ENCODE measurements at places on chromosomes 7 and 10.

DNA sequence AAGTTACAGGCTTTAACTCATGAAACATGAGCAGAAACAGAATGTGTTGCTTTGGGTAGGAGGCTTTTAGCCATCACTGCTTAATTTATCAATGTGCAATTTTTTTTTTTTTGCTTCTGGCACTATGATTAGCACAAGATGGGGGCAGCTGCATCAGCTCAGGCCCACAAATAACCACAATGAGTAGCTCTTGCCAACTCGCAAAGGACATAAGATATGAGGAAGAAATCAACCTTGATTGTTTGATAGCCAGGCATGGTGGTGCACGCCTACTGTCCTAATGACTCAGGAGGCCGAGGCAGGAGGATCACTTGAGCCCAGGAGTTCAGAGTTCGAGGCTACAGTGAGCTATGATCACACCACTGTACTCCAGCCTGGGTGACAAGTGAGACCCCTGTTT, 12.3 kb downstream of the NOD1 start:
- DNase-seq, result no peak

DNA sequence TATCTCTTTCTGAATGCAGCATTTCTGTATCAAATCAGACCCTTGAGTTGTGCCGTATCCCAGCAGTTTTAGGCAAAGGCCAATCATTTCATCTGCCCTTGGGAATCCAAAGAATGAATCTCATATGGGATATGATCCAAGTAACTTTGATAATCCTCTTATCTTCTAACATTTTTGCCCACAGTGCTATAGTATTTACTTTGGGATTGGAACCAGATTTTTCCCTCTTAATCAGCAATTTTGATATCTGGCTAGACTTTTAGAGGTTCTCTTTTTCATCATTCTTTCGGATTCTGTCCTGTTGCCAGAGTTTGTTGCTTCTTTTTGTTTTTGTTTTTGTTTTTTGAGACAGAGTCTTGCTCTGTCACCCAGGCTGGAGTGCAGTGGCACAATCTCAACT, 118.0 kb downstream of the NRF1 start:
- no peak for DNase-seq

DNA sequence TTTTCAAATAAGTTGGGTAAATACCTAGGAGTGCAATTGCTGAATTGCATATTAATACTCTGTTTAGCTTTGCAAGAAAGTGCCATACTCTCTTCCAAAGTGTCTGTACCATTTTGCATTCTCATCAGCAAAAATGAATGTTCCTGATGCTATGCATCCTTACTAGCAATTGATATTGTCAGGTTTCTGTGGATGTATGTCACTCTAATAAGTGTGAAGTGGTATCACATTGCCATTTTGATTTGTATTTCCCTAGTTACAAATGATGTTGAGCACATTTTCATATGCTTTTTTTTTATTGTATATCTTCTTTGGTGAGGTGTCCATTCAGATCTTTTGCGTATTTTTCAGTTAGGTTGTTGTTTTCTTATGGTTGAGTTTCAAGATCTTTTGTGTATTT, 230.4 kb upstream of the MAGI2 start:
- no peak for DNase-seq

DNA sequence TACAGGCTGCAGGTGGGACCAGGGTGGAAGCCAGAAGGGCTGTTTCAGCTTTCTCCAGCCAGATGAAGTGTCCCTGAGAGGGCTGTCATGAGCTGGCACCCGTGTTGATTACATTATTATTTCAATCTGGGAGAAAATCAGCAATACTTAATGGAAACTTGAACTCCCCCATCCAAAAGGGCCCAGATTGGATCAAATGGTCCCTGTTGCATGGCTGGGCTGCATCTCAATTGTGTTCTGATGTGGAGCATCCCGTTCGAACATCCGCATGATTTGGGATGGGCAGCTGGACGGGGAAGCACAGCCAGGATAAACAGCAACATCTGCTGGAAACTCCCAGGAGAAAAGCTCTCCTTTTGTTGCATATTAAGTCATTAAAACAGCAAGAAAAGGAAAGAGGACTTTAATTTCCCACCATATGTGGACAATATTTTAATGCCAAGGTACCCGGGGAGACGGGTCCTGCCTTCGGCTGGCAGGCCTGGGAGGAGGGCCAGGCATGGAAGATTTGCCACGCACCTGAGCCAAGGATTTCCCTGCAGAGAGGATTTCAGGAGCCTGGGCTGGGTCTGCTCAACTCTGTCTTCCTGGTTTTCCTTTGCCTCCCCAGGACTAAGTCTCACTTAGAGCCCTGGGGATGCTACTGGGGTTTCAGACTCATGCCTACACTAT, 52.4 kb downstream of the NPTX2 start:
- no peak for DNase-seq

DNA sequence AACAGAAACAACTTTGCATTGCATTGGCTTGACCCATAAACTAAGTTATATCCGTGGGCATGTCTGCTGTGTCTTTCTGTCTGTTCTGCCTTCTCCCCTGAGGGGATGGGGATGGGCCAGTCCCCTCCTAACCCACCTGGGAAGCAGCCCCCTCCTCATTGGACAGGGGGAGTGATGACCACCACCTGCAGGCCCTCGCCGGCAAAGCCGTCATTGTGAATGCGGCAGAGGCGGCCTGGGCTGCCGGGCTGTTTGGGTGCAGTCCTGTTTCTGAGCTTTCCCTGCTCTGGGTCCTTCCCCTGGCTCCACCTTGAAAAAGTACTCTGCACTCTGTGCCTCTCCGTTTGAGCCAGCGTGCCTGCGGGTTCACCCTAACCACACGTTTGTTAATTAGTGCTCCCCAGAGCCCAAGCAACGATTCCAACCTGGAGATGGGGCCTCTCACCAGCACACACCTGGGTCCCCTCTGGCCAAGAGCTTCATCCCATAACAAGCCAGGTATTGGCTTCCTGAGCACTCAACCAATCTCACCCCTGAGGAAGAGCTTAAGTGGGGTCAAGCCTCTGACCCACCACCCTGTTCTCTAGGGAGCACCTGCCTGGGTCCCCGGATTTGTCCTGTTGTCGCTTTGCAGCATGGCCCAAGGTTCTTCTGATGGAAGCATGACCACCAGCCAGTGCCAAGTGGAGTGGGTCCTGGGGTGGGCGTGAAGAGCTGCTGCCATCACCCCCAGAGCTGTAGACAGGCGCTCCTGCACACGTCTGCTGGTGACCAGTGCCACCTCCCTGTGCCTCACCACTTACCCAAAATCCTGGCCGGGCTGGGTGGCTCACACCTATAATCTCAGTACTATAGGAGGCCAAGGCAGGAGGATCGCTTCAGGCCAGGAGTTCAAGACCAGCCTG, 39.4 kb upstream of the ZMIZ2 start:
- no peak for DNase-seq
